ENCODE measurements at places on chromosomes 2 and 18.

DNA sequence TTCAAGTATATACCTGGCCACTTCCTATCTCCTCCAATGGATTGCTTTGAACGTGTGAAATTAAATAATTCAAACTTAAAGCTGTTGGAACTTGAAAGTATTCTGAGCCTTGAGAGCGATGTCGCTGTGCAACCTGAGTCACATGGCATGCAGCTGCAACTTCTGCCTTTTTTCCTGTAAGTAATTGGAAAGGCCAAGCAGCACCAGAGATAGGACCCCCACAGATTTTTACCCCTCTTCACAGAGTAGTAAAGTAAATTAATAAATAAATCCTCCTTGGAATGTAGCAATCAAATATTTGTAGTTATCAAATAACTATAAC, 3.2 kb upstream of the RNF149 start:
- no peak for DNase-seq

GRCh38 chr2:160492401-160493226, 993 bp downstream of the RBMS1 start:
- DNase-seq = no peak

DNA sequence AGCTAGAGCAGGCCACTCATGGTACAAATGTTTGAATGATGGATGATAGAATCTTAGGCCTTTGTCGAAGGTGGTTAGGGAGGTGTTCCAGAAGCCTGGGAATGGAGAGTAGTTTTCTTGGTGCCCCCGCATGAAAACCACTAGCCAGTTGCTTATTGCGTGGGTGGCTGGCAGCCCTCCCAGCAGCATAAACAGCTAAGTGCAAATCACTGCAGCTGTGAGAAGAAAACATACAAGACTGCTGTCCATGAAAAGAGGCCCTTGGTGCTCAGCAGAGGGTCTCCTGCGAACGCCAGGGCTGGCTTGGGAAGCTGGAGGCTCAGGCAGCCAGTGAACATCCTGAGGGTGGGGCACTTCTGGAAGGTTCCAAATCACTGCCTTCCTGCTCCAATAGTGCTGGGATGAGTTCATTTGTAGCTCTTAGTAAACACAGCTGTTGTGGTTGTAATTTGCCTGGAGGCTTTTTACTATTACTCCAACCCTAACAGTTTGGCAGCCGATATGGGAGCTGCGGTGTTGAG, 118.8 kb downstream of the MGAT5 start:
- DNase-seq = peak; percentile 80

GRCh38 chr2:3712424-3712823, 9.0 kb downstream of the DCDC2C start:
- DNase-seq = no peak

- DNase-seq = no peak
Measured at GRCh38 chr2:221137385-221137784, 434.7 kb downstream of the EPHA4 start.

GRCh38 chr2:37632310-37632709, 39.1 kb downstream of the CDC42EP3 start:
- DNase-seq = no peak

DNA sequence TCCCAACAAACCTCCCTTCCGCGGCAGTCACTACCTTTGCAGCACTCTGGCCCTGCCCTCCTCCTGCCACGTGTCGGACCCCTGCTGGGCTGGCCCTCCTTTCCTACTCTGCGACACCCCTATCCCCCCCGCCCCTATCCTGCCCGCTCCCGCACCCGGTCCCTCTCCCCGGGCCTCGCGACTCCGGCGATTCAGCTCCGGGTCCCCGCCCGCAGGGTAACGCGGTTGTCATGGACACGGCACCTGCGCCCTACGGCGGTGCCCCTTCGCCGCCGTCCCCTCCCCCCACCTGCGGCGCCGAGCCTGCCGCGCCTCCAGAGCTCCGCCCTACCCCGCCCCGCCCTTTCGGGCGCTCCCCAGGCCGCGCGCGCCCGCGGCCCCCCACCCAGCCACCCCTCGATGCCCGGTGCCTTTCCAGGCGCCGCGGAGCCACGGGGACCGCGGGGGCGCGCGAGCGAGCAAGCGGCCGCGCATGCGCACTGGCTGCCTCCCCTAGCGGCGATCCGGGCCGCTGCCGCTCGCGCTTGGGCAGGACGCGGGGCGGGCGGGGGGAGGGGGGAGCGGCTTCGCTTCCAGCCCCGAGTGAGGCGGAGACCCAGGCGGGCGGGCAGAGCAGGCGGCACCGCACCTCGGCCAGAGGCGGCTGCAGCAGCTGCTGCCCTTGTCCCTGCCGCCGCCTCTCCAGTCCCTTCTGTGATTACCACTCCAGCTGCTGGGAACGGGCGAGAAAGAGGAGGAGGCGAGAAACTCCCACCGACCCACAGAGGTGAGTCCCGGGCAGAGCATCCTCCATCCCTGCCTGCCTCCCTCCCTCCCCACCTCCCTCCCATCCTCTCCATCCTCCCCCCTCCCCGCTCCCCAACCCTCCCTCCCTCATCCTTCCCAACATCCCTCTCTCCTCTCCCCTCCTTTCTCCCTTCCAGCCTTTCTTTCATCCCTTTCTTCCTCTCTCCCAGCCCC, at the start of gene CTNNA2:
Gene CTNNA2 (plus strand): TSS at position 610 of the 960 bp plus-strand sequence.
- peak; percentile 81 for DNase-seq

GRCh38 chr2:204010628-204011560, 74.3 kb downstream of the ICOS start:
- no peak for DNase-seq

- peak; percentile 35 for DNase-seq
Measured at GRCh38 chr18:25345081-25345866, 6.7 kb downstream of the ZNF521 start.

DNA sequence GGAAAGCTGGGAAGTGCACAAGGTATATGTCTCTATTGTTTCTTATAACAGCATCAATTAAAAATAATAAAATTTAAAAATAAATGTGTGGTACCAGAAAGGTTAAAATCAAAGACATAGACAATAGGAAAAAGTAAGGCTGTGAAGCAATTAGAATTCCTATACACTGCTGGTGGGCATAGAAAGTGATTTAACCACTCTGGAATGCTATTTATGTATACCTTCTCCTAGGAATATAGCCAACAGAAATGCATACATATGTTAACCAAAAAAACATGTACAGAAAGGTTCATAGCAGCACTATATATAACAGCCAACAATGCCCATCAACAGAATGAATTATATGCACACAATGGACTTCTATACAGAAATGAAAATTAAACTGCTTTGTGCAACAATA, 43.0 kb downstream of the WDSUB1 start:
- DNase-seq = no peak

DNA sequence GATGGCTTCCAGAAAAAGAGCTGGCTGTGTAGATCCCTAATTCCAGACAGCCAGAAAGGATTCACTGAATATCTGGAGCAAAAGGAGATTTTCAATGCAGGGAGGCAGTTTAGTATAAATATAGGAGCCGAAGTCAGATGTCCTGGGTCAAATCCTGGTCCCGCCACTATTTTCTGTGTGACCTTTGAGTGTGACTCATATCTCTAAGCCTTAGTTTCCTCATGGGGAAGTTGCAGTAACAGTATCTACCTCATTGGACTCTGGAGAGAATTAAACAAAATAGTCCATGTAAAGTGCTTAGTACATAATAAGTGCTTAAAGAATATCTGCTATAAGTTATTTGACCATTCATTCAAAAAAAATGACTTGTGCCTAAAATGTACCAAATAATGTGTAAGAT, 52.1 kb upstream of the ITGA6 start:
- no peak for DNase-seq

- DNase-seq = peak; percentile 21
Measured at GRCh38 chr2:27407798-27408491, 1.4 kb downstream of the PPM1G start.

GRCh38 chr2:222622910-222623309, 33.0 kb downstream of the FARSB start:
- DNase-seq = no peak

- peak; percentile 4 for DNase-seq
Measured at GRCh38 chr2:24304098-24304497, 56.2 kb downstream of the ITSN2 start.

- no peak for DNase-seq
Measured at GRCh38 chr2:120461546-120462537, 115.9 kb downstream of the INHBB start.

DNA sequence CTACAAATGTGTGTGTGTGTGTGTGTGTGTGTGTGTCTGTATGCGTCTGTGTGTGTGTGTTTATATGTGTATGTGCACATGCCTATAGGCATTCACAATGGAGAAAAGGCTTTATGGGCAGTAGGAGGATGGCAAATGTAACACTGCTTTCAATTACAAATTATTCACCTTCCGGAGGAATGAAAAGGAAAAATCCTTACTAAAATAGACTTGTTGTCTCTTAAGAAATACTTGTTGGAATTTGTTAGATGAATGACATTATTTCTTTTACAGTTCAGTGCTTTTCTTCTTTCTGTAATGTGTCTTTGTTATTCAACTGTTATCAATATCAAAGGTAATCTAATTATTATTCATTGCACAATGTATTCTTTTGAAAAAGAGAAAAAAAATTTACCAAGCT, 874.3 kb downstream of the ERBB4 start:
- no peak for DNase-seq

- DNase-seq = no peak
Measured at GRCh38 chr2:96801005-96801785, 14.9 kb upstream of the CNNM3 start.

DNA sequence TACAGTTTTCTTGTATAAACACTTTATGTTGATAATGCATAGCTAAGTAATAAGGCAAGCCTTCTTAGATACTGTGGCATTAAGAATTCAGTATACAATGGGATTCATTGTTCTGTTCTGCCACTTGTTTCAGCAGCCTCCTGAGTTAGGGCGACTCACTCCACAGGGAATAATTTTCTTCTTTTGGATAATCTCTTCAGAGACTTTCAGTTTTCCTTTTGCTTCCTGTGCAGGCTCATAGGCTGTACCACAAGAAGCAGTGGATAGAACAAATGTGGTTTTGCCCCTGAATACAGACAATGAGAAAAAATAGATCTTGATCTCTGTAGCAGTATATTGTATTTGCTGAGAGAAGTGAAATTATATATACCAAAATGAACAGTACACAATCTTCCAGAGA, 298.0 kb downstream of the ZNF407 start:
- no peak for DNase-seq

DNA sequence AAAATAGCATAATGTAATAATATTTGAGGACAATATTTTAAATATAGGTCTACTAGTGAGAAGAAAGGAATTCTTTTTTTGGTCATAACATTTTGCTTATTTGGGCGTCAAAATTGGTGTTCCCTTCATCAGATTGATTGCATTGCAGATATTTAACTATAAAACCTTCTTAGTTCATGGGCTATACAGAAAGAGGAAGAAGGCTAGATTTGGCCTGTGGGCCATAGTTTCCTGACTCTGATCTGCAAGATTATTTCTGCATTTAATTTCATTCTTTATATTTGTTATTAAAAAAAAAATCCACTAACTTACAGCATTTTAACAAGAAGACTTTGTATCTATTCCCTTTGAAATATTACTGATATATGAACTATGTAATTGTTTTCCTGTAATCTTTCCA, 31.9 kb downstream of the PIKFYVE start:
- no peak for DNase-seq

DNA sequence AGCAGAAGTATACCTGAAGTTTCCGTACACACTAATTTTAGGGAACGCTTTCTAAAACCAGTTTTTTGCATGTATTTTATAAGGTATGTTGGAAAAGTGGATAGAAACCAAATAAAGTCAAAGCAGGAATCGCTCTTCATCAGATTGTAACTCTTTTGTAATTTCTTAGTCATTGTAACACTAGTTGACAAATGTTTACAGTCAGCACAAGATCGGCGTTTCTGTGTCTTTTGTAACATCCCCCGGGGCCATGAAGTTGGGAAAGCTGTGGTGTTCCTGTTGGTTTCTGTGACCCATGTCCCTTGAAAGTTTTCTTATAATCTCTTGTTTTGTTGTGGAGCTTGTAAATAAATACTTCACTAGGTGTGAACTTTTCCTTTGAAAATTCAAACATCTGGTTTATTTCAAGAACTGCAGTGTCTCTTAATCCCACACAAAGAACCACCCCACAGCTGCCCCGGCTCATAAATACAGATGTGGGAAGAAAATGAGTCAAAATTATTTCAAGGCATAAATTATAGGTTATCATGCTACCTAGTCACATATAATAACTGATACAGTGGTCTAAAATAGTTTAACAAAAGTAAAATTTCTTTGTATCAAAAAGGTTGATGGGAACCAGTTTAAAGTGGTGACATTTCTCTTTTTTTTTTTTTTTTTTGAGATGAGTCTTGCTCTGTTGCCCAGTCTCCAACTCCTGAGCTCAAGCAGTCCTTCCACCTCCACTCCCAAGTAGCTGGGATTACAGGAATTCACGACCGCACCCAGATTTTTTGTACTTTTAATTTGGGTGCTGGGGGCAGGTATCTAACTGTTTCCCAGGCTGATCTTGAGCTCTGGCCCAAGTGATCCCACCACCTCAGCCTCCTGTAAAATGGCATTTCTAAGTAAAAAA, 751 bp upstream of the NMI start:
- no peak for DNase-seq

DNA sequence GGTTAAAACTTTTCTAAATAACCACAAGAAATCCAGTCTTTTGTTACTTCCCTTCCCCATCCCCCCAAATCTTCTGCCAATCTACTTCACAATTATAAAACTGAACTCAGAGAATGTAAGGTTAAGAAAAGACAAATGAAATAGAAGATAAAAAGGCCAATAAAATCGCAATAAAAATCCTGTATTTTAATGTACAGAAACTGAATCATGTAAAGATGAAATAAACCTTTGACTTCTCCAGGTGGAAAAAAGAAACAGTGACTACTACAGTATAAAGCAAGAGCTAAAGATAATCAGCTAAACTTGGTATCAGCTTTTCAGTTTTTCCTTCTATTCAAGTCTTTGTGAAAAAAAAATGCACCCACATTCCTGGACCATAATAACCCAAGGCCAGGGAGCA, 1.7 kb downstream of the SYT4 start:
- DNase-seq = no peak

- DNase-seq = peak; percentile 85
Measured at GRCh38 chr2:152222975-152223637, 47.5 kb upstream of the STAM2 start.

GRCh38 chr18:54607213-54608027, 16.4 kb downstream of the DYNAP start:
- DNase-seq = no peak

- DNase-seq = peak; percentile 66
Measured at GRCh38 chr2:84905181-84906107, at the start of gene TMSB10. TMSB10 (plus strand) TSS chr2:84905656.

DNA sequence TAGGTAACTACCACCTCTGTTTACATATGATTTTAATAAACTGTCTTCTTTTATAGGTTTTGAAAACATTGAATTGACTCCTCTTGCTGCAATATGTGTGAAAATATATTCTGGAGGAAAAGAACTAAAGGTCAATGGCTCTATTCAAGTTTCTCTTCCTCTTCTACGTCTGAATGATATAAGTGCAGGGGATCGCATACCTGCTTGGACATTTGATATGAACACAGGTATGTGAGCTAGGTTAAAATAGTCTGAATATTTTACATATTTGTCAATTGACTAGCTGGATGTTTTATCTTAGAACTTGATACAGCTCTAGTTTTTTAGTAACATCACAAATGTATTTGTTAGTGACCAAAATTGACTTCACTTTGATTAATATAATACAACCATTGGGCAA, 57.2 kb downstream of the FAM171B start:
- no peak for DNase-seq
